Astrocyte (in vitro differentiated cells and primary cell): ENCODE measurements at places on chromosomes 16 and 17.
A peak's percentile ranks its signal among the peaks of the same experiment; 100 is the strongest.

- H3K4me1 ChIP-seq, result peaks cover 11% of the 10 kb centered on the region
- no peak for DNase-seq
- H3K4me3 ChIP-seq, result peak overlapping the region; percentile 53
Observed at GRCh38 chr17:27333410-27333980, 39.6 kb downstream of the WSB1 start.

DNA sequence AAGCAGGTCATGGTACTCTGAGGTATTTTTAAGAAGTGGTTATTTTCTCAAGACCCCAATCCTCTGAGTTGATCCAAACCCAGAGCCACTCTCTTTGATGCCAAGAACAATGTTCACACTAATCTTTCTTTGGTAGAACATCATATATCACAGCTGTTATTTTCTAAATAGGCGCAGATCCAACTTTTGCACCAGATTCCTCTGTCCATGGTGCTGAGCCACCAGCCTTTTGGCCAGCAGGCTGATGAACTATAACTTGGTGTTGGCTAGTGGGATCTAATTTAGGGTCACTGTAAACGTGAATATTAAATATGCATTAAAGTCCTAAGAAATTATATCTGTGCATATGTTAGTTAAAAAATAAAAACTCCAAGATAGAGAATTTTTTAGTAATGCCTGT lies 7.0 kb upstream of the ZKSCAN2 start:
- no peak overlapping the region for H3K4me3 ChIP-seq
- DNase-seq, result no peak
- no peaks in the 10 kb centered on the region for H3K4me1 ChIP-seq
- H3K27ac ChIP-seq, result no peak overlapping the region
- H3K27me3 ChIP-seq, result no peaks in the 10 kb centered on the region
- H3K36me3 ChIP-seq, result no peaks in the 10 kb centered on the region

DNA sequence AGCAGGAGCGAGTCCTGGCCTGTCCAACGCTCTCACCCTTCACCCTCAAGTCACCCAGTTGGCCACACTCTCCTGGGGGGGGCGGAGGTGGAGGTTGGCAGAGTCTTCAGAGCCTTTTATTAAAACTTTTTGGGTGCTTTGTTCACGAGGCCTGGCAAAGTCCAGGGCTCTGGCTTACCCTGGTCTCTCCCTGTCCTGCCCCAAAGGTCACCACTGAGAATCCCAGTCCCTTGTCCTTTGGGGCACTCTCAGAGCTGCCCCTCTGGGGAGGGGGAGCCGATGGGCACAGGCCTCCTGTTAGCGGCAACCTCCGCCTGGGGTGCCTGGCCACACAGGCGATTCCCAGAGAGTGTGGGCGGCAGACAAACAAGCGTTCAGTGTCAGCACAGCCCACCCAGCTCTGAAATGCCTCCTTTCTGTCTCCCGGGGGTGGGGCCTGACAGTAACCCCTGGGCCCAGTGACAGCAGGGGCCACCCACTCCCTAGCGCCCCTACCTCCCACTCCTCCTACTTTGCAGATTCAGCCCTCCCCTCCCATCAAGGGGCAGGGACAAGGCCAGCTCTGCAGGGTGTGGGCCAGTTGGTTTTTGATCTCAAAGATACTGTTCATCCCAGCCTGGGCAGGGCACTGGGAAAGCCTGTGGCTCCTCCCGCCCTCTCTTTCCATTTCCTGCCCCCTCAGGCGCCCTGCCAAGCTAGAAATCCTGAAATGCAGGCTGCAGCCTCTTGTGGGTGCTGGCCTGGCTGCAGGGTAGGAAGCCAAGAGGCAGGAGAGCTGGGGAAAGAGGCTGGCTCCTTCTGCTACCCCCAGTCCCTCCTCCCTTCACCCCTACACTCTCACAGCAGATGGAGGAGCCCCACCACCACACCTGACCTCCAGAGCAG lies 36.6 kb upstream of the EMP2 start:
- H3K27ac ChIP-seq, result no peak overlapping the region
- no peaks in the 10 kb centered on the region for H3K27me3 ChIP-seq
- DNase-seq, result peak; percentile 53
- peaks cover 9% of the 10 kb centered on the region for H3K4me1 ChIP-seq

GRCh38 chr17:77906377-77906871 lies 52.1 kb upstream of the TNRC6C start:
- no peak for DNase-seq
- no peak overlapping the region for H3K4me3 ChIP-seq
- H3K27me3 ChIP-seq, result peaks cover 32% of the 10 kb centered on the region
- no peak overlapping the region for H3K27ac ChIP-seq
- H3K36me3 ChIP-seq, result no peaks in the 10 kb centered on the region

- no peaks in the 10 kb centered on the region for H3K27me3 ChIP-seq
- no peaks in the 10 kb centered on the region for H3K4me1 ChIP-seq
- H3K36me3 ChIP-seq, result no peaks in the 10 kb centered on the region
- H3K27ac ChIP-seq, result no peak overlapping the region
- H3K4me3 ChIP-seq, result no peak overlapping the region
Observed at GRCh38 chr16:55411231-55411630, 67.8 kb upstream of the MMP2 start.

- H3K27me3 ChIP-seq, result no peaks in the 10 kb centered on the region
- no peaks in the 10 kb centered on the region for H3K36me3 ChIP-seq
- H3K4me3 ChIP-seq, result no peak overlapping the region
- no peaks in the 10 kb centered on the region for H3K4me1 ChIP-seq
Observed at GRCh38 chr17:32015245-32016013, 8.2 kb downstream of the LRRC37B start.

DNA sequence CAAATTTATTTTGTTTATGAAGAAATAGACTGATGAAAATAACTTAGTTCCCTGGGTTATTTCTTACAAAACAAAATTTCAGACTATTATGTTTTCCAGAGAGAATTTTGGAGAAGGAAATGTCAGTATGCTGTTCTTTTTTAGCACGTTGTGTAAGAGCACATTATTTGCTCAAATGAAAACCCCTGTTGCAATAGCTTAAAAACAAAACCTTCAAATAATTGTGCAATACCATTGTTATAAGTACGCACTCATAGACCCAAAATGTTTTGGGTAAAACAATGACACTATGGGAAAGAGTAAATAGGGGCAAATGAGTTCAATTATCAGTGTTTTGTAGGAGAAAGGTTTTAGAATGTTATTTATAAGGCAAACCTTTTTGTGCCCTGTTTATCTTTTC lies 18.2 kb downstream of the VMP1 start:
- no peak overlapping the region for H3K27ac ChIP-seq
- H3K36me3 ChIP-seq, result no peaks in the 10 kb centered on the region
- no peaks in the 10 kb centered on the region for H3K27me3 ChIP-seq
- DNase-seq, result no peak
- H3K4me1 ChIP-seq, result peaks cover 6% of the 10 kb centered on the region

GRCh38 chr16:86768228-86768791 lies 190.0 kb downstream of the FOXL1 start:
- DNase-seq, result peak; percentile 88
- H3K4me3 ChIP-seq, result no peak overlapping the region
- H3K27me3 ChIP-seq, result peaks cover 3% of the 10 kb centered on the region
- H3K27ac ChIP-seq, result no peak overlapping the region
- no peaks in the 10 kb centered on the region for H3K36me3 ChIP-seq
- H3K4me1 ChIP-seq, result peaks cover 27% of the 10 kb centered on the region

- DNase-seq, result peak; percentile 72
- no peak overlapping the region for H3K4me3 ChIP-seq
- H3K4me1 ChIP-seq, result peaks cover 50% of the 10 kb centered on the region
- no peaks in the 10 kb centered on the region for H3K36me3 ChIP-seq
Observed at GRCh38 chr16:2159175-2159838, 3.7 kb downstream of the TRAF7 start.
